ENCODE measurements at places on chromosomes 5 and 9. TPM values are rescaled to one million over a fixed set of nuclear protein-coding genes. Genes with fewer than 3 reads are reported as not detected.

- no peak overlapping the region for H3K27ac ChIP-seq
- DNase-seq: peak; percentile 90
- H3K4me3 ChIP-seq: no peak overlapping the region
- no peaks in the 10 kb centered on the region for H3K27me3 ChIP-seq
- H3K36me3 ChIP-seq: no peaks in the 10 kb centered on the region
- H3K4me1 ChIP-seq: peaks cover 18% of the 10 kb centered on the region
Measured at GRCh38 chr9:124810663-124811355, 33.9 kb downstream of the OLFML2A start.

GRCh38 chr5:10627160-10627701 is 63.4 kb downstream of the ANKRD33B start:
- H3K27ac ChIP-seq: peak overlapping the region; percentile 74
- H3K4me3 ChIP-seq: peak overlapping the region; percentile 20
- no peaks in the 10 kb centered on the region for H3K36me3 ChIP-seq
- no peak for DNase-seq

GRCh38 chr5:178699681-178700253 is 30.7 kb downstream of the ZNF354A start:
- no peaks in the 10 kb centered on the region for H3K27me3 ChIP-seq
- no peak overlapping the region for H3K4me3 ChIP-seq
- no peaks in the 10 kb centered on the region for H3K4me1 ChIP-seq
- no peak for DNase-seq
- H3K27ac ChIP-seq: no peak overlapping the region

- DNase-seq: peak; percentile 43
- H3K4me3 ChIP-seq: peak overlapping the region; percentile 79
- peak overlapping the region; percentile 73 for H3K27ac ChIP-seq
- H3K4me1 ChIP-seq: peaks cover 16% of the 10 kb centered on the region
- H3K27me3 ChIP-seq: no peaks in the 10 kb centered on the region
Measured at GRCh38 chr5:151448038-151448985, 909 bp downstream of the SLC36A1 start.

Gene CCL28
- total RNA-seq: 5.5 TPM

Gene FSD1L
- total RNA-seq: not detected

Gene EGFL7
- total RNA-seq: 59.6 TPM

GRCh38 chr5:159539678-159540077 is 209.4 kb upstream of the IL12B start:
- DNase-seq: no peak
- H3K36me3 ChIP-seq: no peaks in the 10 kb centered on the region

DNA sequence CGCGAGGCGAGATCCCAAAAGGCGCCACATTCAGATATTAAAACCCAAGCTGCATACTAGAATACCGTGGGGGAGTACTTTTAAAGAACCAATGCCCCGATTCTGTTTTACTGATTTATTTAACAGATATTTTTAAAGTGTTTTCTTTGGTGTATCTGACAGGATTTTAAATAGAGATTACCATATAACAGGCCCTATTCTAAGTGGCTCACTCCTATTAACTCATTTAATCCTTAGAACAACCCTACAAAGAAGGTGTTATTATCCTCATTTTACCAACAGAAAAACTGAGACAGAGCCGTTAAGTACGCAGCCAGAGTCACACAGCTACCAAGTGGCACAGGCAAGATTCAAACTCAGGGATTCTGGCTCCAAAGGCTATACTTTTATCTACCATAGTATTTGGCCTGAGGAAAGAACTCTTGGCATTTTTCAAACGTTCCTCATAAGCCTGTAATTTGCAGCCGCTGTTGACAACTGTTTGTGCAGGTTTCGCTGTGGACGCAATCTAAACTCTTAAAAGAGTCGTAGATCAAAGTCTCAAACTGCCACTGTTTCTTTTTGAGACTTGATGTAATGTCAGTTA is 550 bp upstream of the TMEM245 start:
- peaks cover 46% of the 10 kb centered on the region for H3K4me1 ChIP-seq
- no peaks in the 10 kb centered on the region for H3K36me3 ChIP-seq
- no peaks in the 10 kb centered on the region for H3K27me3 ChIP-seq

DNA sequence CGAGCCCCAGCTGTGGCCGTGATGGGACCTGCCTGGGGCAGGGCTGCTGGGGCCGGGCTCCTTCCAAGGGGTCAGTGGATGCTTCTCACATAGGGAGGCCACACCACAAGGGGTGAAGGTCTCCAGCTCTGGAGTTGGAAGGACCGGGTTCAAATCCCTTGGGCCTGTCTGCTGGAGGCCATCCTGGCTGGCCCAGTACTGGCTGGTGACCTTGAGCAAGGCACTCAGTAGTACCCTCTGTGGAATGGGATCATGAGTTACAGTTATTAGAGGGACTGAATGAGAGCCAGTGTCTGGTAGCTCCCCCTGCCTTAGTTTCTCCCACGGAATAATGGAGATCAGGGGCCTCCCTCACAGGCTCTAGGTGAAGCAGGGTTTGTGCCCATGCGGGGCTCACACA is 58.3 kb downstream of the LMX1B start:
- H3K27me3 ChIP-seq: peaks cover 4% of the 10 kb centered on the region
- no peak for DNase-seq
- no peaks in the 10 kb centered on the region for H3K36me3 ChIP-seq
- H3K4me3 ChIP-seq: no peak overlapping the region
- peaks cover 14% of the 10 kb centered on the region for H3K4me1 ChIP-seq
